ENCODE measurements at places on chromosomes 11 and 22. TPM values are rescaled to one million over a fixed set of nuclear protein-coding genes. Genes with fewer than 3 reads are reported as not detected.
A peak's percentile ranks its signal among the peaks of the same experiment; 100 is the strongest.

DNA sequence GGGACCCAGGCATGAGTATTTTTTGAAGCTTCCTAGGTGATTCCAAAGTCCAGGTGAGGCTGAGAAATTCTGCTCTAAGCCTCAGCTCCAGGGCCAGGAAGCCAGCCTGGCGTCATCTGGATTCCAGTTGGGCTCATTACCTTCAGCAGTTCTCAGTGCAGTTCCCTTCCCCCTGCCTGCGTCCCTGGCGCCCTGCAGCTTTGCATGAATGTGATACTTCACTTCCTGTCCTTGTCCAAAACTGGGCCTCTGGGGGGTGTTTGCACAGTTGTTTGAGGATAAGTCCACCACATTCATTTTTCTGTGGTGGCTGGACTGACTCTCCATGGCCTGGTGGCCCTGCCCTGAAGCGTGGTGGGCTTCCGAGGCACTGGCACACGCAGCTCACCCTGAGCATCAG, 98.1 kb downstream of the TENM4 start:
- DNase-seq, result no peak

MS4A3 gene
- polyA plus RNA-seq, result not detected

DNA sequence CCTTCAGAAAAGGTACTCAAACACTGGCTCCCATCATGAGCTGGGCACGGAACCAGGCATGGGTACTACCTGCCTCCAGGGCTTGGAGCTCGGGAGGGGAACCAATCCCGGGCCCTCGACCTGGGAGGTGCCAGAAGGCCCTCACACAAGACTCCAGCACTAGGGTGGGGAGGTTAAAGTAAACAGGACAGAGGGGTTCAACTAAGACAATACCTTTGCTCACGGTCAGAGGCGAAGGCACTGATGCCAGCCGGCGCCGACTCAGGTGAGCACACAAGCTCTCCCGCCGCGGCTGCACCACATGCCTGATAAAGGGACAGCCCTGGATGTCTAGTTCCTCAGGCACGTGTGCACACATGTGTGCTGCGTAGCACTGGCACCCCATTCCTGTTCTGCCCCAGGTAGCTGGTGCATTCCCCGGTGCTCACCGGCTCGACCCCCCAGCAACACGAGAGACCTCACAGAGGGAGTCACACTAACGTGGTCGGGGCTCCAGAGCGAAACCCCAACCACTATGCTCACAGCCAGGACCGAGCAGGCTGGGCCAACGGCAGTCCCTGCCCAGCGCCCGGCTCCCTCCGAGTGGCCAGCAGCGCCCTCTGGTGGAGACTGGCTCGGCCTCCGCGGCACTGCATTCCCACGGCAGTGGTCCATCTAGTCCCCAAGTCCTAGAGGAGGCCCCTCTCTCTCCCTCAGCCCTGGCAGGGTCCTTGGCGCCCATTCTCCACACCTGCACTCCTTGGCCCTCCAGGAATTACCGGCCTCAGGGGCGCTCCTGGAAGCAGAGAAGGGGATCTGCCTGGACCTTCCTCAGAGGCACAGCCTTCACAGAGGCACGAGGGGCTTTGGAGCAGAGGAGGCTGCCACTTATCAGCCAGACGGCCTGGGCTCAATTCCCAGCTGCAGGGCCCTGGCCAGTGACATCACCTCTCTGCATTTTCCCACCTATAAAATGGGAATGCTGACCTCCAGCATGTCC, 28.8 kb upstream of the MOB2 start:
- peak; percentile 30 for DNase-seq

OR4D9 gene
- not detected for polyA plus RNA-seq

DNA sequence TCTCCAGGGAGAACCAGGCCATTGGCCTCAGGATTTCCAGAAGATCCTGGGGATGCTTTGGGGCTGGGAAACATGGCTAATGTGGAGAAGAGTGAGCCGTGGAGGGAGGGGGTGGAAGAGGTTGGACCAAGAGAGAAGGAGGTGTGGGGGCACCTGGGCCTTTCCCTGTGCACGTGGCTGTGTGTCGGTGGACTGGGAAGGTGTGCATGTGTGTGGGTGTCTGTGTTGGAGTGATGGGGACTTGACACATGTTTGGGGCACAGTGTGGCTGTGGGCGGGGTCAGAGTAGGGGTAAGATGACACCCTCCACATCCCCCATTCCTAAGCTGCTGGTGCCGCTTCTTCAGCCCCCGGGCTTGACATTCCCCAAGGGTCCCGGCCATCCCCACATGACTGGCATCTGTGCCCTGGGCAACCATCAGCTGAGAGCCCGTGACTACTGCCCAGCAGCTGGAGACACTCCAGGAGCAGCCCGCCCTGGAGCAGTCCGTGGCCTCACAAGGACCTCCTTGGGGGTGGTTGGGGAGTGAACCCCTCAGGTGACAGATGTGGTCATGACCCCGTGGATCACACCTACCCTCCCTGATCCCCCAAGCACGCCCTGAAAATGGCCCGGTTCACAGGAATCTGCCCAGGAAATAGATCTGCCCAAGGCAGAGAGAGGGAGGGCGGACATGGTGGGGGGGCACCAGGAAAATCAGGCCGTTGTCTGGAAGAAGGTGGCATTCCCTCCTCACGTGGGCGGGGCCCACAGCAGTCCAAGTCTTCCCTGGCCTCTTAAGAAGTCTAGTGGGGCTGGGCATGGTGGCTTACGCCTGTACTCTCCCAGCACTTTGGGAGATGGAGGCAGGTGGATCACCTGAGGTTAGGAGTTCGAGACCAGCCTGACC, 34.8 kb upstream of the SOX10 start:
- DNase-seq, result no peak

All from mammary epithelial cell (primary cell).